CD4-positive, alpha-beta T cell treated with Interleukin-12 subunit alpha and Interleukin-12 subunit beta, for 1 hour (primary cell): ENCODE measurements at places on chromosomes 2 and 18.

DNA sequence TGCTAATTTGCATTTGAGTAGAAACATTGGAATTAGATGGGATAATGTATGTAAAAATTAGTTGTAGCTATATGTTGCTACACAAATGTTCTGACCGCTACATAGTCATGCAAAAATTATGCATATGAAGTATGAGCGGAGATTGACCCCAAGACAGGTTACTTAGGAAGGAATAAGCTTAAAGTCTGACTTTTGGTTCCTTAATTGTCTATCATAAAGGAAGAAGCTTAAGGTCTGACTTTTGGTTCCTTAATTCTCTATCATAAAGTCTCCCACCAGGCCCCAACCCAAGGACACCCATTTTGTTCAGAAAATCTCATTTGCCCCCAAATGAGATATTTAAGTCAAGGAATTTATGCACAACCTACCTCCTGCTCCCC lies 106.5 kb downstream of the EVA1A start:
- DNase-seq, result no peak

- no peak for DNase-seq
Measured at GRCh38 chr2:8525236-8525581, 156.6 kb upstream of the ID2 start.

- DNase-seq, result no peak
Measured at GRCh38 chr2:139237023-139237422, 456.8 kb upstream of the NXPH2 start.

DNA sequence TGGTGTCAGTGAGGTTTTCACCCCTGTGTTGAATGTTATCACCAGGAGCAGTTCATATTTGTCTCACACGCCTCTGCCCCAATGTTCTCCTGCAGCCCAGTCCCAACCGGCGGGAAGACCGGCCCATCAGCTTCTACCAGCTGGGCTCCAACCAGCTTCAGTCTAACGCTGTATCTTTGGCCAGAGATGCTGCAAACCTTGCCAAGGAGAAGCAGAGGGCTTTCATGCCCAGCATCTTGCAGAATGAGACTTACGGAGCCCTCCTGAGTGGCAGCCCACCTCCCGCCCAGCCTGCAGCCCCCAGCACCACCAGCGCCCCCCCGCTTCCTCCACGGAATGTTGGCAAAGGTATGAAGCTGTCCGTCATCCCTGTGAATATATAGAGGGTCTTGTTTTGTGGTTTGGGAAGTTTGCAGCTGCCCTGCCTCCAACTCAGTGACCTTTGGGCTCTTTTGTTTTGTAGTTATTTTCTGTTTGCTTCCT lies 35.1 kb downstream of the ITGB1BP1 start:
- no peak for DNase-seq

GRCh38 chr18:4831791-4832375 lies 365.2 kb downstream of the AKAIN1 start:
- DNase-seq, result no peak

GRCh38 chr2:162926907-162927306 lies 88.3 kb upstream of the KCNH7 start:
- DNase-seq, result no peak

DNA sequence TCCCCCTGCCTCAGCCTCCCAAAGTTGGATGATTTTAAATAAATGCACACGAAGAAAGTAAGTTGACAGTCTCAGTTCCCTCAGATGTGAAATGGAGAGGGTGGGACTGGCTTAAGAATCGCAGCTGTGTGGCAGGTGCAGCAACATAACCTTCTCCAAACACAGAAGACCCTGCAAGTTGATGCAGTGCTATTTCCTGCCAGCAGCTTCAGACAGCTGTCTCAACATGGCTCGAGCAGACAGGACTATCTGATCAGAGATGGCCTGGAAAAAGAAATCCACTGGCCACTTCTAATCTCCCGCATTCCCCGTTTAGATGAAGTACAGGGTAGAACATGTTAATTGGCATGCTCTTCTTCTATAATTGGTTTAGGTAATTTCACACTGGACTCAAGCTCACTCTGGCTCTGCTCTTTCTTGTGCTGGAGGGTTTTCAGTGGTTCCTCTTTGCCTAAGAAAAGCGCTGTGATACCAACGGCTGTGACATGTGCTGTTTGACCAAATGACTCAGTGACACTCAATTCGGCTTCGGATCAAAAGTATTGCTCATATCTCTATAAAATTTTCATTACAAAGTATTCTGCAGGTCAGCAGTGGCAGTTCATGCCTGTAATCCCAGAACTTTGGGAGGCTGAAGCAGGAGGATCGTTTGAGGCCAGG lies 40.2 kb downstream of the MYOM1 start:
- DNase-seq, result no peak

GRCh38 chr18:6751222-6751621 lies 21.7 kb downstream of the ARHGAP28 start:
- no peak for DNase-seq

GRCh38 chr2:131801210-131801744 lies 273.6 kb downstream of the CCDC74A start:
- DNase-seq, result no peak

DNA sequence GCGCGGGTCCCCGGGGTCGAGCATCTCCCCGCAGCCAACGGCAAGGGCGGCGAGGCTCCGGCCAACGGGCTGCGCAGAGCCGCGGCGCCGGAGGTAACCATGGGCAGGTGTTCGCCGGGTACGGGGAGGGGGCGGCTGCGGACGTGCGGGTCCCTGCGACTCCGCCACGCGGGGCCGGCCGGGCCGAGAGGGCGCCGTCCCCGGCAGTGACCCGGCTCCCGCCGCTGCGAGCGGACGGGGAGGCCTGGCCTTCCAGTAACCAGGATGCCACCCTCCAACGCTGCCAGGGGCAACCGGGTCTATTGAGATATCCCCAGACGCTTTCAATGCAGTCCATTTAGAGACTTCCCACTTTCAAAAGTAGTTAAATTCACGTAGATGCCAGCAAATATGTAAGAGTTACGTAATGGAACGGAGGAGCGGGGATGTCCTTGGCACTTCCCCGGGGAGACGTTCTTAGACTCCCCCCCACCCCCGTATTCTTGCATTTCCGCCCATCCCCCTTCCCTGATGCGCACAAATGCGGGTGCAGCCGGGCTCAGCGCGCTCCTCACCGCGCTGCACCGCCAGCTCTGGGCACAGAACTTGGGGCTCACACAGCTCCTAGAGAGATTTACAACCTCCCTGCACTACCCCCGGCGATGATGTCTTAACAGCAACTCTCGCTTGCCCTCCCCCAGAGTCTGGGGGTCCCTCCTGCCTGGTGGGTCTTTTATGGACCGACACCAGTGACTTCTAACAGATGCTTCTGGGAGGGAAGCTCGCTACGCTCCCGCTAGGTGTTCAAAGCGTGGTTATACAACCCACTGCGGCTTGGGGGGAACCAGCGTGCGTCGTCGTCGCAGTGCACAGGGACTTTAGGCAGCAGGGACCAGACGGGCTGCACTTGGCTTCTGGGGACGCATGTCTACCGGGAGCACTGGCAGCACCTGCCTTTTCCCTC lies 657 bp downstream of the SGPP2 start:
- peak; percentile 45 for DNase-seq

DNA sequence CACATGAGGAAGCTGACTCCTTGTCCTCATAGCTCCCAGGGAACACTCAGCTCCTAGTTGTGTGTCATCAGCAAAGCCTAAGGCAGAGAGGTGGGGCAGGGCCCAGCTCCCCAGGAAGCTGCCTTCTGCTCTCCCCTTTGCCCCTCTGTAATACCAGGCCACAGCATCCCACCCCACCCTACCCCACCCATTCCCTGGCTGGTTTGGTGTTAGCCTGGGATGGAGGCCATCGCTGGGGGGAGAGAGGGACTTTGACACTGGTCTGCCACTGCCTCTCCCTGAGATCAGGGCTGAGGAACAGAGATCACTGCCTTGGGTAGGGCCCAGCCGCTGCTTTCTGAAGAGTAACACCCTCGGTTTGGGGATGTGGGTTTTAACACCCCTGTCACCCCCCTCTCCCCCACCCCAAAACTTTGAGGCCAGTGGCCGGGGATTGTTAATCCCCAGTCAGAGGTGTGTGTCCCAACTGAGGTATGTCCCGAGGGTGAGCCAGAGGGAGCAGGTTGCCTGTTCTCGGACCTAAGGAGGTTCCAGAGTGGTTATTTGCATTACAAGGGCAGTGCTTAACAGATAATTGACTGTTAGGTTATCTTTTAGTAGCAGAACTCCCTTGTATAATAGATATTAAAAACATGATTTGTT lies 41.4 kb downstream of the TET3 start:
- DNase-seq, result no peak

DNA sequence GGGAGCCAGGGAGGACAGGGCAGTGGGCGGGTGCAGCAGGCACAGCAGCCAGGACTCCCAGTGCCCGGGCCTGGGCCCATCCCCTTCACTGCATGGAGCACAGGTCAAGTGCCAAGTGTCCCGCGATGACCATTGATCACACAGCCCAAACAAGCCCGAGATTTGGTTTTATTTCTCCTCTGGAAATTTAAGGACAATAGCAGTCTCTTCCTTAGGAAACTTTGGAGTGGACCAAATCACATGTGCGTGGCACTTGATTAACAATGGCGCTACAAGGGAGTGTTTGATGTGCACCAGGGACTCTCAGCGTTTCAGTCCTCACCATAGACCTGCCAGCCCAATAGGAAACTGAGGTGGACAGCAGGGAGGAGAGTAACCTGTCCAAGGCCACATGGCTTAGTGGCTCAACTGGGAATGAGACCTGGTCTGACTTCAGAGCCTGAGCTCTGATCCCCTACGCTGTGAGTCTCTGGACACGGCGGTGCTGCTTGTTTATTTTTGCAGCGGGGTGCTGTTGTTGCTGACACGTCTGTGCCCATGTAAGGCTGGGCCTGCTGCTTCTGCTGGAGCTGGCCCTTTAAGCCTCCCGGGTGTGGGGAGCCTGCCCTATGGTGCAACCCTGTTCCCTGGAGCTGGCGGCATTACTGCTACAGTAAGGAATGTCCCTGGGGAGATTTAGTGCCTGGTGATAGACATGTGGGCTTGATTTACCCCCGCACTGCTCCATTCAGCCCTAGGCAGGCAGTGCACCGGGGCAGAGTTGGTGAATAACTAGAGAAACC lies 194.2 kb downstream of the INHBB start:
- DNase-seq, result no peak

- no peak for DNase-seq
Measured at GRCh38 chr2:45713136-45713535, 61.7 kb downstream of the PRKCE start.

- DNase-seq, result no peak
Measured at GRCh38 chr2:38185012-38185491, 109.1 kb upstream of the CYP1B1 start.

DNA sequence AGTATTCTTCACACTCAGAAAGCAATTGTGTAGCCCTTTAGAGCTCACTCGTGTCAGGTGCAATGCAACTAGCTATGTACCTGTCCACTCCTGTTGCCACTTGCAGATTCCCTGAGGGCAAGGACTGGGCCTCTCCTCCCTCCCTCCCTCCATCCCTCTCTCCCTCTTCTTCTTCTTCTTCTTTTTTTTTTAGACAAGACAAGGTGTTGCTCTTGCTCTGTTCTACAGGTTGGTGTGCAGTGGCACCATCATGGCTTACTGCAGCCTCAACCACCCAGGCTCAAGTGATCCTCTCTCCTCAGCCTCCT lies 119.7 kb downstream of the ACKR3 start:
- DNase-seq, result no peak

DNA sequence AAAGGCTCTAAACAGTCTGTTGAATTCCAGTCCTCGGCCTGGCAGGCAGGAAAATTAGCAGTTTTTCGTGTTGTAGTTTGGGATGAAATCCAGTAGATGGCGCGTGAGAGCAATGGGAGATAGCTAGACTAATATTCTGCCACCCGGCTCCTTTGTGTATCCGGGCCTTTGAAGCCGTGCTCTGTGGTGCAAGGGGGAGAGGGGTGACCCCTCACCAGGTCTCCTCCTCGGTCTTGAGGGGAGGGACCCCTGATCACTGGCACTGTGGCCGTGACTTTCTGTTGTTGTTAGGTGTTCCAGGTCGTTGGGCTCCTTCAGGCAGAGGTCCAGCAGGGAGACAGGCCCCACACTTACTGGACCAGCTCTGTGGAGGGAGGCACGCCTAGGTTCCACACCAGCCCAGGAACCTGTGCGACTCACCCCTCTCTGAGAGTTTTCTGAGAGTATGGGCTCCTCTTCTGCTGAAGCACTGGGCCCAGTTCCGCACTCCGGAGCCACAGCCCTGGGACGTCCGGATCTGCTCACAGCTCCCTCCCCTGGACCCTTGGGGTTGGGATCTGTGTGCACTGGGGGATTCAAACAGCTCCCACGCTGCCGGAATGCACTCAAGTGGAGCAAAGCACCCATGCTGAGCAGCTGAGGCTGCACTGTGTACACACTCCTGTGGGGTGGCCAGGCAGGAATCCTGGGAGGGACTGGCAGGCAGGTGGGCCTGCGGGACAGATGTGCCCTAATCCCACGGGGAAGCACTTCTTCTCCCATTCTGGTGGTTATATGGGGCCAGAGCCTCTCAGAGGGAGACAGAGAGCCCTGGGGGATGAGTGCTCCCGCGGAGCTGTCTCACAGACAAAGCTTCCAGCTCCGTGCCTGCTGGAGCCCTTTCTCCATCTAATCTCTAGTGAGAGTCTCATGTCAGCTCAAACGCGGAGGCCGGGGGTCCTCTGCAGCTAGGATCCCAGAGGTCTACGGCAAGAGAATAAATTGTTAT lies 8.8 kb downstream of the GKN2 start:
- DNase-seq, result peak; percentile 65

GRCh38 chr2:44705876-44706480 lies 235.5 kb upstream of the SIX3 start:
- no peak for DNase-seq

DNA sequence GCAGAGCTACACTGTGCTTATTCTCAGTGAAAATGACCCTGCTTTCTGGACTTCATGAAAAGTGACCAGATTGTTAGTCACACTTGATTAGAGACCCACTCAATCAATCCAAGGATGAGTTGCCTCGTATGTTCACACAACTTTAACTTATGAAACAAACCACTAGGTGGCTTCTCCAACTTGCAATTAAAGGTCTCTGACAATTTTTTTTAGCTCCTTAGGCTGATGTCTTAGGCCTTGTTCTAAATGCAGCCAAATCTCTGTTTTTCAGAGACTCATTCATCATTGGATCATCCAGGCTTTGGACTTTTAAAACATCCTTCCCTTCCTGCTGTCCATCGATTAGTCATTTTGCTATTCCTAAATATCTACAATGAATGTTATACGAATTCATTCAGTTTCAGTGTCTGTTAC lies 63.4 kb downstream of the MREG start:
- DNase-seq, result peak; percentile 46

GRCh38 chr18:35484034-35484433 lies 13.7 kb downstream of the INO80C start:
- no peak for DNase-seq

GRCh38 chr2:104930732-104931131 lies 76.8 kb downstream of the POU3F3 start:
- DNase-seq, result no peak

- no peak for DNase-seq
Measured at GRCh38 chr2:127658641-127659407, 12.9 kb downstream of the GPR17 start.

GRCh38 chr18:58405107-58405898 lies 223.6 kb downstream of the ALPK2 start:
- DNase-seq, result no peak

- no peak for DNase-seq
Measured at GRCh38 chr2:67130531-67131256, 266.4 kb upstream of the ETAA1 start.

- no peak for DNase-seq
Measured at GRCh38 chr2:204946892-204947291, 401.6 kb downstream of the PARD3B start.
